AG09319 (cell line): ENCODE measurements at places on chromosomes 5 and 9.

DNA sequence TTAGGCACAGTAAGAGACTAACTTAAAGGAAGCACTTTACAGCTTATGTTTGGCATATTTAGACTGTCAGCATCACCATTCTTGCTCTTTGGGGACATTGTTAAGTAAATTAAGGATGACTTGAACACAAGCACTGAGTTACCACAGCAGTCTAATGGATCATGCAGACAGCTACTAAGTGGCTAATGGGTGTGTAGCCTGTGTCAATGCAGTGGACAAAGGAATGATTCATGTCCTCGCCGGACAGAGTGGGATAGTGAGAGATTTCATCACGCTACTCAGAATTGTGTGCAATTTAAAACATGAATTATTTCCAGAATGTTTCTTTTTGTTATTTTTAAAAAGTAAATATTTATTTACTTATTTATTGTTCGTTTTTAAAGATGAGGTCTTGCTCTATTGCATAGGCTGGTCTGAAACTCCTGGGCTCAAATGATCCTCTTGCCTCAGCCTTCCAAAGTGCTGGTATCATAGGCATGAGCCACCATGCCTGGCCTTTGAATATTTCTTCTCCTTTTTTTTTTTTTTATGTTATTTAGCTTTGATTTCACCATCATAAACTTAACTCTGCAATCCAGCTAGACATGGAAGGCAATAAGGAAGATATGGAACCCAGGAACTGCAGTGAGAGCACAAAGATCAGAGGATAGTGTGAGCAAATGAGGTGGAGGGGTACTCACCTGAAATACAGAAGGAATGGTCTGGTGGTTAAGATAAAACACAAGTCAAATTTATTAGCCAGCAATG, 53.0 kb upstream of the KLF4 start:
- DNase-seq: no peak

- DNase-seq: no peak
These were observed 27.7 kb downstream of the CAMK4 start for GRCh38 chr5:111251921-111252320.

DNA sequence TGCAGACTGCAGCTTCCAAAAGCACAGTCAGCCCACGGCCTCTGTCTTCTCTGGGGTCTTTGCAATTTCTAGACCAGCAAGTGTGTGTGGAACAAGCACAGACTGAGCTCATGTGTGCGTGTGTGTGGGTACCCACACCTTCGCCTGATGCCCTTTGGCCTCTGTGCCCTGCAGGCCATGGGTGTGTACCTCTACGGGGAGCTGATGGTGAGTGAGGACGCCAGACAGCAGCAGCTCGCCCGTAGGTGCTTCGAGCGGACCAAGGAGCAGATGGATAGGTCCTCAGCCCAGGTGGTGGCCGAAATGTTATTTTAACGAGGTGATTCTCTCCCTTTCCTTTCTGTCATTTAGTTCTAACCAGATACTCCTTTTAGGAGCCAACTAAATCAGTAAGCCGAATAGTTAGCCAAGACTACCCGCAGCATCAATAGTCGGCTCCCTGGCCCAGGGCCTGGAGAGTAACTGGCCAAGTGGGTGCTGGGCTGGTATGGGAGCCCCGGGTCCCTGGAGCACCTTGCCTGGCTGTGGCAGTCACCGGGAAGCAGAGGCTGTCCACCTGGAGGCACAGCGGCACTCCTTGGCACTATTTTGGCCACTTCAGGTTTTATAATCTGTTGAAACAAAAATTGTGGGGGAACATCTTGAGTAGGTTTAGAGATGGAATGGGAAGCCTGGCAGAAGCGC, 235.0 kb downstream of the FANCC start:
- no peak for DNase-seq

DNA sequence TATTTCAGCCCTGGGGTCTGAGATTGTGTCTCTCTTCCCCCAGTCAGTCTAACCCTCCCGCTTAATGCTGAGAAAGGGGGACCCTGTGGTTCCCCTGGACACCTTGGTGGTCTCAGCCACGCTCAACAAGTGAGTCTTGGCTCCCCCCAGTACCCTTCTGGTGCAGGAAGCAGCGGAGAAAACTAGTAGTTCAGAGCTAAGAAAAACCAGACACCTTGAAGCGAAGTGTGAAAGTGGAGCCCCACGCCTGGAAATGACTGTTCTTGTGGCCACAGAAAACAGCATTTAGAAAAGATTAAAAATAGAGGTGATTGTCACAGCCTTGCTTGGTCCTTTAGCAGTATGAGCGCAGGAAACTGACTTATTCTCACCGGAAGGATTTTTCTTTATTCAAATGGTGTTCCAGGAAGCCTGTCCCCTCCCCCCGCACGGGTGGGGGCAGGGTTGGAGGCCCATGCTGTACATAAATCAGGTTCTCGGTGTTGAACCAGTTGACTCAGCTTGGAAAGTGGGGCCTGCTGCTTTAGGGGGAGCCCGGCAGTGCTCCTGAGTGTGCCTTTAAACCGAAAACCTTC, 8.1 kb downstream of the ARPC5L start:
- DNase-seq: no peak

DNA sequence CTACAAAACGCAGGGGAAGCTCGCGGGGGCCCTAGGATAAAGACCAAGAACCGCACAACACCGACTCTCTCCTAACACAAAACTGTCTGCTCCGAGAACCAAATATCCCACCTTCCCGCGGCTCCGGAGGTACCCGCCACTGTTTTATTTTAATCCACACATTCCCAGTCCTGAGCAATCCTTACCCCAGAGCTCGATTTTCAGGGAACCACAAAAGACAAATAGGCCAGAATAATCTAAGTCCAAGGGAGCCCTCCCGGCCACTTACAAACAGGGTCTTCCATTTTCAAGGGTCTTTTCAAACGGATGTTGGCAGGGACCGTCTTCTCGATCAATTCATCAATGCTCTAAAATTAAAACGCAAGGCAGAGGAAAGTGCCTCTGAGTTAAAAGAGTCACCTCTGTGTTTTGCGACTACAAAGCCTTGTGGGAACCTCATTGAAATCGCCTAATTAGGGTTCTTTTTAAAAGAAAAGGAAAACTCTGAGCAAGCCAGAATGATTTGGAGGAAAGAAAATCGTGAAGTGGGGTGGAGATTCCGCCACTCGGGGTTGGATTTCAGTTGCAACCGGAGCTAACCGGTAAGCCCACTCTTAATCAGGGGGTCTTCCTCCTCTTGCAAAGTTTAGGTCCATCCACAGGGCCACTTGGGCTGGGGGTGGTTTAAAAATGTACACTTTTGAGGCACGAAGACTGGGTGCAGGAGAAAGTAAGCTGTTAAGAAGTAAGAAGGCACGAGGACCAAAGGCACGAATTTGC, 1.0 kb downstream of the GLDC start:
- no peak for DNase-seq

DNA sequence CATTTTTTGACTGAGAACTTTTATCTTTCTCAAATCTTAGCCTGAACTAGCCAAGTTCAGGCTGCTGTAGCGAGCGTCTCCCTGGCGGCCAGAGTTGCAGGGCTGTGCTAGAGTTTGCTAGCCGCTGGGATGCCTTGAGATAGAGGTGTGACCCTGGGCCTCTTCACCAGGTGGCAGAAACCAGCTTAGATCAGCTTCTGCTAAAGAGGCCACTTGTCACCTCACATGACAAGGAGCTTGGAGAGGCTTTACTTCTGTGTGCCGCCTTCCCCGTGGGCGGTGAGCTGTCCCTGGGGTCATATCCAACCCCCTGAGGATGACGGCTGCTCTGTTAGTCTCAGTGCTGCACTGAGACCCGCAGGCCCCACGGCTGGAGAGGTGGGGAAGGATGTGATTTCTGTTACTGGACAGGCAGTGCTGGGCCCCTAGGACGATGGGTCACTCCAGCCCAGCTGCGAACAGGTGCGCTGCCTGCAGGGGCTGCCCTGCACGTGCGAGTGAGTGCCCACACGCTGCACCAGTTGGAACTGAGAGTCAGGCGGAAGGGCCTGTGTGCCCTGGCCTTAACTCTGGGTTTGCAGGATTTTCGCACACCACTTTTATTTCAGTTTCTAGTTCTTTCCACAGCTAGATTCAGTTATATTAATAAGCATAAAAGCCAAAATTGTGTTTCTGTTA, 63.8 kb downstream of the EHMT1 start:
- DNase-seq: no peak

- no peak for DNase-seq
These were observed 148.7 kb downstream of the DEPDC1B start for GRCh38 chr5:60551250-60551649.

- DNase-seq: no peak
These were observed at the start of gene PCDHA10 for GRCh38 chr5:140855772-140856674. TSS of gene PCDHA10 (plus strand) at chr5:140855897. CDS start at chr5:140856049, 152 bp downstream.

- no peak for DNase-seq
These were observed 97.8 kb upstream of the TYRP1 start for GRCh38 chr9:12595400-12595799.

GRCh38 chr5:96752341-96753016, 55.3 kb downstream of the ERAP1 start:
- DNase-seq: peak; percentile 32

GRCh38 chr9:127887792-127888191, 10.3 kb upstream of the AK1 start:
- DNase-seq: no peak

- DNase-seq: no peak
These were observed 48.6 kb downstream of the UBAP1 start for GRCh38 chr9:34227445-34227844.

DNA sequence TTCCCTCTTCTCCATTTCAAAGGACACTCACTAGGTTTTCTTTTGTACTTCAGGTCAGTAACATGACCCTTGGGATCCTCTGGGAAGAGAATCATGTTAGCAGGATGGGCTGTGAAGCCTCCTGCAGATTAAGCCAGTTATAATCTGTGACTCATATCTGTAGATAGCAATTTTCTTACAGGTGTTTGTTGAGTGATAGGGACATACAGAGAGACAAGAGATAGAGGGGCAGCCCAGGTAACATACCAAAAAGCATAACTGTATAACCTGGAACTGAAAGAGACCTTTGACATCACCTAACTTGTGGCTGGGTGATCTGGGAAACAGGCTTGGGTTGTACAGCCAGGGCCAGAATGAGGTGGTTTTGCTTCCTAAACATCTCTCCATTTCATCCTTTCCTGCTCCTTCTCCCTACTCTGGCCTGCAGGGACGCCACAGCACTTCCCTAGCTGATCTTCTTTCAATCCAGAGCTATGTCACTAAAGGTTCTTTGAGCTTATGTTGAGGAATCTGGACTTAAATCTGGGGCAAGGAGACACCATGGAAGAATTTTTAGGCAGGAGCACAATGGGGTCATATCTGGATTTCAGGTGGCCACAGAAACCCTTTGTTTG, 21.0 kb upstream of the PPARGC1B start:
- DNase-seq: no peak

DNA sequence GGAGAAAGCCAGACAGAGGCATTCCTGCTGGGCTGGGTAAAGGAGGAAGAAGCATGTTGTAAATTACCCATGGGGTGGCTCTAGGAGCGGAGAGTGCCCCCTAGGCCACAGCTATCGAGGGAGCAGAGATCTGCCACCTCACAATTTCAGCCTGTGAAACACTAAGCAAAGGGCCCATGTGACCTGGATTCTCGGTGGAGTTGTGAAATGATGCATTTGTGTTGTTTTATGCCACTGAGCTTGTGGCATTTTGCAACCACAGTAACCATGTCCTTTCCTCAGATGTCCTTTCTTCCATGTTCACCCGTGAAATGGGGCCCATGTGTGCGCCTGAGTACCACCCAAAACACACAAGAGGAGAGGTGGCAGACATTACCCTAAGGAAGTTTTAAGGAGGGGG, 159.3 kb downstream of the SYK start:
- DNase-seq: no peak

- no peak for DNase-seq
These were observed 109.4 kb downstream of the MAT2B start for GRCh38 chr5:163614787-163615186.

GRCh38 chr5:32369542-32370155, 56.9 kb upstream of the MTMR12 start:
- no peak for DNase-seq

- DNase-seq: no peak
These were observed 757 bp downstream of the TMEM250 start for GRCh38 chr9:136117916-136118319.

DNA sequence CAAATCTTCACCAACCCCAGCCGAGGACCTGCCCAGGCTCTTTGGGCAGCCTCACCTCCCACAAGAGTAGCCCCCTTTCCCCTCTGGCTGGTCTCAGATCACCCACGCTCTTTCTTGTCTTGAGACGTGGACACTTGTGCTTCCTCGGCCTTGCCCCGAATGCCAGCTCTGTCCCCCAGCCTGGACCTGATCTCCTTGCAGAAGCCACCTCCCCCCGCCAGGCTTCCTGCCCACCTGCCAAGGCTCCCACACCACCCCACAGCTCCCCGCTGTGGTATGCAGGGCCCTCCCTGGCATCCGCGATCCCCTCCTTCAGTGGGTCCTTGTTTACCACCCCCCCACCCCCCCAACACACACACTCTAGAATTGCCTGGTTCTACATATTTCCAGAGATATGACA, 133.7 kb downstream of the ROR2 start:
- no peak for DNase-seq

DNA sequence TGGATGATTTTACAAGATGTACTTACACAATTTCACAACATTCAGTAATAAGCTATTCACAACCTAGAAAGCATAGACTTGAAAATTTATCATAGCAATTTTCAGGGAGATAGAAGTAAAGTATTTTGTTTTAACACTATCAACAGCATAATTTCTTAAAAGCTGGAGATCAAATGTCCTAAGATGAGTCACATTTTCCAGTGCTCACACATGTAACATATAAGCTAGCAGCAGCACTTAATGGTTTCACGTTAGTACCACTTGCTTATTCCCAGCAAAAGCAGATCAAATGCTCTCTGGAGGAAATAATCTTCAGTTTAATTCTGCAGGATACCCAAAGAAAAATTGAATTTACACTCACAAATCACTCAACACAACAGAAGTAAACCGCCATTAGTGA, 6.5 kb downstream of the OR13C8 start:
- no peak for DNase-seq

GRCh38 chr5:76180814-76181805, 97.9 kb downstream of the SV2C start:
- DNase-seq: no peak

GRCh38 chr9:4298255-4299004, 1.4 kb downstream of the GLIS3 start:
- no peak for DNase-seq

GRCh38 chr5:54669845-54670244, 152.3 kb downstream of the SNX18 start:
- no peak for DNase-seq

- no peak for DNase-seq
These were observed 4.7 kb upstream of the LCN2 start for GRCh38 chr9:128144239-128145181.

DNA sequence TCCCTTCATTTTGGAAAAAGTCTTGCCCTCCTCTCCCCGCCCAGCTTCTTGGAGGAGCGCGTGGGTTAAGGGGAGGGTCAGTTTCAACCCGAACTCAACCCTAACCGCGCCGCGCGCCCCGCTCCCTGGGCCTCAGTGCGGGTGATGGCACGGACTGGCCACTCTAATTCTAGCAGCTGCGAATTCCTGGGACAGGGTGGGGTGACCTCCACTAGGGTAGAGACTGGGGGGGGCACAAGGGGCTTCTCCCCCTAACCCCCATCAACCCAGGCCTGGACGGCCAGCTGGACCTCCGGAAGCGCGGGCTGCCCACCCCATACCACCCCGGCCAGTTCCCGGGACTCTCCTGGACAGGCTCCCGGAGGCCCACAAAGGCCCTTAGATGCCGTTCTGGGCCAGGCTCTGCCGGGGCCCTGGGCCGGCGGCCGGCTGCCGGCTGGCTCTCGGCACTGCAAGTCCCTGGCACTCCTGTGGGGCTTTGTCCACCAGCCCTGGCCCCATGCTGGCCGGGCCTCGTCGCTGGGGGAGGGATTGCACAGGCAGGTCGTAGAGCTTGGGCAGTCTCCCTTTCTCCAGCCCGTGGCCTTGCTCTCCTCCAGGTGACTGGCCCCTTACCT, 7.2 kb upstream of the PSD2 start:
- no peak for DNase-seq

GRCh38 chr5:119323601-119324000, 32.2 kb upstream of the TNFAIP8 start:
- DNase-seq: no peak
